ENCODE measurements at places on chromosomes 6 and 20.

- DNase-seq = no peak
These were observed 42.7 kb downstream of the PRL start for GRCh38 chr6:22253955-22254655.

- no peak for DNase-seq
These were observed 103.5 kb downstream of the MAP7 start for GRCh38 chr6:136446579-136447187.

GRCh38 chr6:160285541-160286105, 27.0 kb upstream of the SLC22A2 start:
- DNase-seq = no peak

DNA sequence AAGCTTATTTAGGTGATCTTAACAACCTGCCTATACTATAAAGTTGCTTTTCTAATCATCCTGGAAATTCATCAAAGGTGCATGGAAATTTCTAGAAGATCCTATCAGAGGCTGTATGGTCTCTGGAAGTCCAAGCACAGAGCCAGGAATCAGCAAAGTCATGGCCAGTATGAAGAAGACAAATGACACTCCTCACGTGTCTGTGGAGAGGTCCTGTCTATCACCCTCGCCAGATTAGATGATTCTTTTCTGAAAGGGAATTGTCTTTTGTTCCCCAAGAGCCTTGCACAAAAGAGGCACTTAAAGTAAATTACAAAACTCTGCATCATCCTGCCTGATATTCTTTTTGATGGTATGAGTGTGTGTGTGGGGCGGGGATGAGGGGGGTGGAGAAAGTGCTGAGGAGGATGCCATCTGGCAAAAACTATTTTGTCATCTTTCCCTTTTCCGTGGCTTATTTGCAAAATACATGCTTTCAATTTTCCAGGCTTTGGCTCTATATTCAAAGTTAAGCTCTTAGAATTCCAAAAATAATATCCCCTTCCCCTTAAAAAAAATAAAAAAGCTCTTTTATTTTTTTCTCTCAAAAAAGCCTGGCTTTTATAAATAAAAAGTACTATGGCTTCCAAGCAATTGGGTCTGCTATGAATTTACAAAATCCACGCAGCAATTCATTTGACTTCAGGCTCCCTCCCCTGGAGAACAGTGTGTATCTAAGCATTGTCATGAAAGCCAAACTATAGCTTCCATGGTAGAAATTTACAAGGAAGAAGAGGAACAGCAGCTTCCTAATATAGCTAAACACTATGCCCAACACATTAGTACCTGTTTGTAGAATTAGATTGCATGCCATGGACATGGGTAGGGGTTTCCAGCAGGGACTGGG, 185.2 kb upstream of the ARG1 start:
- DNase-seq = no peak

- DNase-seq = no peak
These were observed 267.3 kb downstream of the CDKAL1 start for GRCh38 chr6:20801595-20801994.

- no peak for DNase-seq
These were observed 10.9 kb downstream of the GOPC start for GRCh38 chr6:117591405-117591804.

DNA sequence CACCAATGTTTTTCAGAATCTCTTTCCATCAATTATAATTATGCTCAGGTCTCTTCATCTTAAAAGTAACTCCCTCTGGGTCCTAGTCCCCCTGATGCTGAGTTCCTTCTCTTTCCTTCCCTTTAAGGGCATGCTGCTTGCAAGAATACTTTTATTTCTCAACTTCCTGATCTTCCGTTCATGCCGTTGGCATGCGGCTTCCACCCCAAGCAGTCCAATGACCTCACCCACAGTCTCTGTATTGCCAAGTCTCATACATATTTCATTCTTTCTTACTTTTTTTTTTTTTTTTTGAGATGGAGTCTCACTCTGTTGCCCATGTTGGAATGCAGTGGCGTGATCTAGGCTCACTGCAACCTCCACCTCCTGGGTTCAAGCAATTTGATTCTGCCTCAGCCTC, 83.5 kb downstream of the NDUFAF5 start:
- DNase-seq = no peak

DNA sequence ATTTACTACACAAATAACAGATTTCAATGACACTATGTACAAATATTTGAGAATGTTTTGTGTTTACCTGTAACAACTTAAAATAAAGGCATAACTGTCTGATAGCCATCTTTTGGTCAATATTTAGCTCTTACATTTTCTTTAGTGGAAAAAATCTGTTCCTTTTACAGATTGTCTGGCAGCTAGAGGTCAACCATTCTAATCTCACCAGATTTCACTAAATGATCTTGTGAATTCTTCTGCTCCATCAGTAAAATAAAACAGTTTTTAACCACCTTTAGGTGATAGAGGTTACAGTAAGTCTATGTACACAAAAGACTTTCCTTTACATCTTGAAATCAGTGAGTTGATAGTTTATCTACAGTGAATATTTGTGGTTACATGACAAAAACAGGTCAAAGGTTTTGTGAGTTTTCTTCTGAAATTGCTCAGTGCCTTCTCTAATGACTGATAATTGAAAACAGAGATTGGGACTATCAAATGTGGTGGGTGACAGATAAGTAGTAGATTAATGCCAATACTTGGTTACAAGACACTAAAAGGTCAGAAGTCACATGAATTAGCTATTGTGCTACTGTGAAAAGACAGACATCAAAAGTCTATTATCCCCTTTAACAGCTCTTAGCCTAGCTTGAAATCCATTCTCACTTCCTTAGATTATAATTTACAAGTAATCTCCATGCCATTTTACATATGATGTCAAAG, 47.4 kb downstream of the BMP5 start:
- no peak for DNase-seq

GRCh38 chr6:42619963-42620362, 56.1 kb downstream of the UBR2 start:
- no peak for DNase-seq

DNA sequence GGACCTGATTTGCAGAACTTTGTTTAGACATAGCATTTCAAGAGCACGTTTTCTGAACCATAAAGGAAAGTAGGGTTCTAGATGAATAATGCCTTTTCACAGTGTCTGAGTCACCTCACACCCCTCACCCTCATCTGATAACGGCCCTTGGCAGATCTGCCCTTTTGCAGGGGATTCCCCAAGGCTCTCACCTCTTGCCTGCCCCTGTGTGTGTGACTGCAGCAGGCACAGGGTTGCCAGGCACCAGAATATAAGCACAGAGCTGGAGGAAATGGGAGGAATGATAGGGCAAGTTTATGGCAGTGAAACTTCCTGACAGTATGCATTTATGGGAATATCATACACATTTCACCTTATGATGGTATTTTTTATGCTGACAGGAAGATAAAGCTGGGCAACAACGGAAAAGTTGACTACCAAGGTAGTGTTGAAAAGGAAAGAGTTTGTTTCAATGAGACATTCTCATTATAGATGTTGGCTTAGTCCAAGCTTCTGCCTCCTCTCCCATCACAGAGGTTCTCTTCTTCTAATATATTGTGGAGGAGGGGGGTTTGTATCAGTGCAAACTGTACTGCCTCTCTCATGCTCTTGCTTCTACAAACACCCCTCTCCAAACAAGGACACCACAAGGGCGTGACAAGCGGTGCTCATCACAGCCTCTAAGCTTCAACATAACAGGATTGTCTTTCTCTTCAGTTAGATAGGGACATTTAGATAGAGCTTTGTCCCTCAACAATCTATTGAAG, 101.5 kb upstream of the BACH2 start:
- DNase-seq = no peak

DNA sequence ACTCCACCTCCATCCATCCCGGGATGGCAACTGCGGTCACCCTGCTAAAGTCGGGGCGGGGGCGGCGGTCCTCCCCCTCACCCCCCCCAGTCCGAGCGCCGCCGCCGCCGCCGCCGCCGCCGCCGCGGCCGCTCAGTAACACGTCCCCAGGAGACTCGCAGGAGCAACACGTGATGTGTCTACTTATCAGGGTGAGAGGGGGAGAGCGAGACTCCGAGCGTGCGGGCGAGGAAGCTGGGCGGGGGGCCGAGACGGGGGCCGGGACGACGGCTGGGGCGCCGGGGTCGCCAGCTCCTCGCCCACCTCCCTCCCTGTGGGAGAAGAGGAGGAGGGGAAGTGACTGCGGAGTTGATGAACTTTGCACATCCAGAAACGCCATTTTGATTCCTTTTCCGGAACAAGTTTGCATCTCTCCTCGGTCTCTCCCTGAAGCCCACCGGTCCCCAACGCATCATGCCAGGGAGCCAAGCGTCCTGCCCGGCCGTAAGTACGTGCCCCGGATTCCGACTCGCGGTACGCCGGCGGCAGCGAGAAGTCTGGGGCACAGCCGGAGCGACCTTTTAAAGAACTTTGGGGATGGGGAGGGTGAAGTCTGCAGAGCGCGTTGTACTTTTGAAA, at the start of gene RREB1:
Gene RREB1 (plus strand): TSS at position 384 of the 618 bp plus-strand sequence. CDS start 73,951 bp downstream, outside the sequence.
- DNase-seq = no peak

- DNase-seq = no peak
These were observed 17.1 kb downstream of the KIF6 start for GRCh38 chr6:39707962-39708683.

GRCh38 chr20:59820204-59821041, 113.0 kb downstream of the SYCP2 start:
- no peak for DNase-seq

DNA sequence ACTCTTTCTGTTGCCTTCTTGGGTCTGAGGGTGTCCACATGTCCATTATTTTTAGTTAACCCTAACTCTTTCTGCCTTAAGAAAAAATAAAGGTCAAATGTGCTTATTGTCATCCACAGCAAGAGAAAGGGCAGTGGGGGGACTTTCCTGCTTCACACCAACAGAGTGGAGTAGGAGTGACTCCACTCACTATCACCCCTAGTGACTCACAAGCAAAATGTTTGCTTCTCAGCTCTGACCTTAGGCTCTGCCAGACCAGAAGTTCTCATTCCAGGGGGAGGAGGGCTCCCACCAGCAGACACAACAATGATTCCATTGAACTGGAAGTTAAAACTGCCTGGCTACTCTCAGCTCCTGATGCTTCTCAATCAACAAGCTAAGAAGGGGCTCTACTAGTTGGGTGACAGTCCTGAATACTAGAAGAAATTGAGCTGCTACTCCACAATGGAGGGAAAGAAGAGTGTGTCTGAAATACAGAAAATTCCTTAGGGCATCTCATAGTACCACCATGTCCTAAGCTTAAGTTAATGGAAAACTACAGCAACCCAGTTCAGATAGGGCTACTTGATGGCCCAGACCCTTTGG, 83.9 kb upstream of the AFDN start:
- DNase-seq = no peak

DNA sequence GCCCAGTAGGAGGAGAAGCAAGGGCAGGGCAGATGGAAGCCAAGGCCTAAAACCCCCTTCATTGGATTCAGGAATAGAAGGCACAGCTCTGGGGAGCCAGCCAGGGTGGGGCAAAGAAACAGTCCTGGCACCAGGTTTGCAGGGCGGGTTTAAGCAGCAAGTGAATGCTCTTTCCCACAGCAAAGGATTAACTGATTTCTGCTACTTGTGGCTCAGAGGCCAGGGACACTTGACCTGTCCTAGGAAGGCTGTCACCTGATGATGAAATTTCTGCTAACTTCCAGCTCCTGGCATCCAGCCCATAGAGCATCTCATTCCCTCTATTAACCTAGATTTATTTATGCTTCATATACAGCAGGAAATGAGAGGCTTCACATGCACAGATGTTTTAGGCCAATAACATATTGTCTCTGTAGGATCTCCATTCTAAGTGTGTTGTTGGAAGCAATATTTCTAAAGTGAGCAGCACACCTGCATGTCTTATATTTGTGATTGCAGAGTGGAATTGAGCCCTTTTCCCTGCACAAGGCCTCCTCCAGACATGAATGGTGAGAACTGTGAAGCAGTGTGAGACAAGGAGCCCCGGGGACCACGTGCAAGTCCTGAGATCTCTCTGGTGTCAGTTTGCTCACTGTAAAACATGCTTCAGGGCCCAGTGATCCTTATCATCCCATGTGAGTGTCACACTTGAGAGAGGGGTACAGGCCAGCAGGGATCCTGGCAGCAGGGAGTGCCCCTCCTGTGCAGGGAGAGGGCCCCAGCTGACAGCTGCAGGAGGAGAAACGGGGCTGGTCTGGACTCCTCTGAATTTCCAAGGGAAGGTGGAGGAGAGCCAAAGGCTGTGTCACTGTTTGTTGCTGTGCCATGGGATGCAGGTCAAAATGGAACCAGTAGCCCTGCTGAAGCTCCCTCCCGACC, 41.1 kb upstream of the CST5 start:
- DNase-seq = no peak

- no peak for DNase-seq
These were observed 41.1 kb upstream of the CAP2 start for GRCh38 chr6:17352302-17352701.

DNA sequence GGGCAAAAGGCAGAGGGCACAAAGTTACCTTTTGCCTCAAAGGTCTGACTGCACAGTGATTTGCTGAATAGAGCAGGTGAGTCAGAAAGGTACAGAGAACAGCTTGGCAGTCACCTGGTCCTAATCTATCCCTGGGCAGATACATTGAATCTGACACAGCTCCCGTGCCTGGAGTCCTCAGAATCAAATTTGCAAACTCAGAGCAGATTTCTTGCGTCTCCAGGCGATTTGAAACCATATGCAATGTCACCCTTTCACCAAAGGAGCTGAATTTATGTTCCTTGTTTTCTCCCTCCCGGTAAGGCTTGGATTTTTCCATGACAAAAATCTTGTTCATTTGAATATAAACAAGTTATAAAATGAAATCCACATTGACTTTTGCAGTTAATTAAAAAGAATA, 81.6 kb upstream of the SNAP25 start:
- no peak for DNase-seq

- no peak for DNase-seq
These were observed 67.0 kb upstream of the SIRPA start for GRCh38 chr20:1827974-1828785.

- no peak for DNase-seq
These were observed 167.6 kb upstream of the KCNK16 start for GRCh38 chr6:39490108-39490507.

GRCh38 chr6:136149311-136149710, 100.8 kb downstream of the MTFR2 start:
- no peak for DNase-seq

GRCh38 chr6:20830576-20830975, 296.3 kb downstream of the CDKAL1 start:
- no peak for DNase-seq

- no peak for DNase-seq
These were observed 221.4 kb downstream of the PLCB1 start for GRCh38 chr20:8353512-8353911.

DNA sequence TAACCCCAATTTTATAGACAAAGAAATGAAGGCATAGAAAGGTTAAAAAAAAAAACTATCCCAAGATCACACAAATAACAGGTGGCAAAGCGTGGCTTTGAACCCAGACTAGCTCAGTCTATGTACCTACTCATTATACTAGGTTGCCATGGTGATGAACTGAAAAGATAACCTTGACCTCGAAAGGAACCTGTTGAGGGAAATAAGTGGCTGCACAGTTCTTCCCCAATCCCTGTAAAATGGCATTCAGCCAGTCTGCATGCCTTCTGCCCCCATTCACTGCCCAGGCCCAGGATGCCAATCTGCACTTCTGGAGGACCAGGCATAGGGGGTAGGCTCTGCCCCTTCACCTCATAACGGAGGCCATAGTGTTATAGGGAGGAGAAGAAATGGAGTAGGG, 295.2 kb downstream of the PTPRT start:
- no peak for DNase-seq
